ENCODE measurements at places on chromosomes 2 and 18.

GRCh38 chr18:43606795-43607194 is 329.5 kb upstream of the SYT4 start:
- DNase-seq = no peak

GRCh38 chr2:53033411-53033810 is 734.2 kb upstream of the CHAC2 start:
- no peak for DNase-seq

- DNase-seq = no peak
Observed at GRCh38 chr2:212730994-212731393, 192.4 kb upstream of the ERBB4 start.

DNA sequence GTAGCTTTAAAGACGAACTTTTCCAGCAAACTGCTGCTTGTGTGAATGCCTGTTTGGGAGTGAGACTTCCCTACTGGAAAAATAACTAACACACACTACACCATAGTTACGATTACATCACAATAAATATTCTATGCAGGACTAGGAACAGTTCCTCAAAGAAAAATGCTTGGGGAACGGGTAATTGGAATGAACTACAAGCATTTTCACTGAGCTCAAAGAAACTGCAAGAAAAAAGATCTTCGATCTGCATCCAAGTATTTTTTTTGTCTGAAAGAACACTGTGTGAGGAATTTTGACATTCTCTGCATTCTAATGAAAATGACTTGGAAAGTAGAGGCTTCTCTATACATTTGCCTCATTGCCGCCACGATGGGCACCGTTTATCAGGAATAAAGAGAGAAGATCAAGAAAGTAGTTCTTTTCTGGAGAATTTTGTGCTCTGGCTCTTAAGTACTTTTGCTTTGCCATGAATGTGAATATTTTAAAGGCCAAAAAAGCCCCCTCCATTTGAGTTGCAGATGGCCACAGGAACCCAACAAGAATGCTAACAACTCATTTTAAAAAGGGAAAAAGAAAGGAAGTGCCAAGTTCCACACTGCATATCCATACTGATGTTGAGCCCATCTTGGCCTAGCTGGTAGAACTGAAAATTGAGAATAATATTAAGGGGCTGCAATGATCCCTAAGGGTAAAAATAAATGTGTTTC is 13.6 kb downstream of the LYPD1 start:
- DNase-seq = no peak

DNA sequence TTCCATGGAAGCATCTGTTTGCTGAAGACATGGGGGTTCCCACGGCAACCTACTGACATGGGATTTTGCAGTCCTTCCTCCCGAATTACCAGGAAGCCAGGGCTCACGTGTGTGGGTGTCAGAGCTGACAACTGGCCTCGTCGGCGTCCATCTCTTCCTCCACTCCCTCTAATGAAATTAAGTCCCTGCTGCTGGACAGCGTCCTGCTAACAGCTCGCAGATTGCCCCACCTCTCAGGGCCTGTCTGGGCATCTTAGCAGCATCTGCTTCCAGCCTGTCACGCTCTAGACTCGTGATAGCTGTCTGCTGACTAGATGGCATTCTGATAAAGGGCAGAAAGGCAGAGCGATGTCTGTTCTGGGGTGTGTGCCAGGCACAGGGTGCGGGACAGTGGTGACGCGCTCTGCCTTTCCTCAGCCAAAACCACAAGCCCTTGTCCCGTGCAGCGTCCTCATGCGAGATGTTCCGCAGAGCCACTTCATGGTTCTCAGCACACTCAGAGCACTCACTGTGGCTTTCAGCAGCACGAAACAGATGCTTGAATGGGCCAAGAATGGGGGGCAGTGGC is 161.1 kb downstream of the ARL4C start:
- DNase-seq = peak; percentile 4

DNA sequence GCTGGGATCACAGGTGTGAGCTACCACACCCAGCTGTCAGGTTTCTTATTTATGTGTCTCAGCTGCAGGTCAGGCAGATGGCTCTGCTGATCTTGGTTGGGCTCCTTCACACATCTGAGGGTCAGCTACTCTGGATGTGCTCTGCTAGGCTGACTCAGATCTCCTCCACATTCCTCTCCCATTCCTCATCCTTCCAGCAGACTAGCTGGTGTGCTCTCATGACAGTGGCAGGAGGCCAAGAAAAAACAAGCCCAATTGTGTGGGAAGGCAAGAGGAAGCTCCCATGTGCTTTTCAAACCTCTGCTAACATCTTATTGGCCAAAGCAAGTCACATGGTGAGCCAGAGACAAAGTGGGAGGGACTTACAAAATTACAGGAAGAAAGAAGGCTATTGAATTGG is 11.7 kb upstream of the MSH6 start:
- DNase-seq = no peak

DNA sequence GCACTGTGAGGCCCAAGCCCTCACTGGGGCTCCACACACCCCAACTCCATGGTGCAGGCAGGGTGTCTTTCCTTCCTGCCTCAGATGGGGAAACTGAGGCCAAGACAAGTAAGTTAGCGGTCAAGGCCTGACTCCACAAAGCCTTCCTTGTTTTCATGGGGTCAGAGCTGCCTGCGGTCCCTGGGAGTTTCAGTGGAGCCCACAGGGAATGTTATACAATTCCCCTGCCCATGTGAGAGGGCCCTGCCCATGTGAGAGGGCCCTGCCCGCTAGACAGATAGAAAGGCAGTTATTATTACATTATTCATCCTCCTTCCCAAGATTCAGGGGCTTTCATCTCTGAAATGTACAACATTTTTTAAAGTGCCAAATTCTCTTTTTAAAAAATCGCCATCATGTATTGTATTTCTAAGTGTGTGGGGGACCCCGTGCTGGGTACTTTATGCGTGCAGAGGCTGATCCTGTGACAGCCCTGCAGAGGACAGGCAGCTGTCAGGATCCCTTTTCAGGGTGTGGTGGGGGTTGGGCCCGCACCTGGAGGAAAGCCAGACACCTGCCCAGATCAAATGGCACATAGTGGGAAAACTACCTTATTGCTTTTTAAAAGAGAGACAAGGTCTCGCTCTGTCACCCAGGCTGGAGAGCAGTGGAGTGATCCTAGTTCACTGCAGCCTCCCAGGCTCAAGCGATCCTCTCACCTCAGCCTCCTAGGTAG is 23.4 kb downstream of the FBLN7 start:
- no peak for DNase-seq

DNA sequence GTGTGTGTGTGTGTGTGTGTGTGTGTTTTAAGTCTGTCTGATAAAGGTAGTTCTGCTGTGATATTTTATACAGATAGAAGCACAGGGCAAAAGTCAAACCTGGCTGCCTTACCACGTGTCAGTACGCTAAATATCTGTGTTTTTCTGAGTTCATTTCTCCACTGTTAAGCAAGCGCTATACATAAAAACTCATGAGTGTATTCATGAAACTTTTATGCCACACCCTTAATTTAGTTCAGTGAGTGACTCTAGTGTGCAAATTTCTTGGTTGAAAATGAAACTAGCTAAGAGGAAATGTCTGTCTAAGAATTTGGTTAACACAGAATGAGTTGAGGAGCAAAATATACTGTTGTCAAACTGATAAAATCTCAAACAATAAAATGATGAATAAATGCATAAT is 11.2 kb downstream of the CASP10 start:
- DNase-seq = no peak

- no peak for DNase-seq
Observed at GRCh38 chr2:105576440-105577241, 168.1 kb upstream of the NCK2 start.

DNA sequence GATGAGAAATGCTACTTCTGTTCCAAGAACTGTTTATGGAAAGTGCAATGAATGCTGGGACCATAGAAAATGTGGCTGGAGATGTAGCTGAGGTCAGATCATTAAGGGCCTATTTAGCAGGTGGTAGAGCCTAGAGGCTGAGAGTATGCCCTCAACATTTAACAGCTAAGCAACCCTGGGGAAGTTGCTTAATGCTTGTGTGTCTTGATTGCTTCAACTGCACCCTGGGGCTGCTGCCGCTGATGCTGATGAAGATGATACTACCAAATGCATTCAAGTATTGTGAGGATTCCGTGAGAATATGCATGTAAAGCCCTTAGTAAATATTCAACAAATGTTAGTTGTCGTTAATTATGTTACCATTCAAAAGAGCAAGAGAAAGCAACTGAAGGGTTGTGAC is 273.2 kb downstream of the BCL11A start:
- no peak for DNase-seq

- no peak for DNase-seq
Observed at GRCh38 chr18:23495723-23496440, 7.4 kb upstream of the RMC1 start.

DNA sequence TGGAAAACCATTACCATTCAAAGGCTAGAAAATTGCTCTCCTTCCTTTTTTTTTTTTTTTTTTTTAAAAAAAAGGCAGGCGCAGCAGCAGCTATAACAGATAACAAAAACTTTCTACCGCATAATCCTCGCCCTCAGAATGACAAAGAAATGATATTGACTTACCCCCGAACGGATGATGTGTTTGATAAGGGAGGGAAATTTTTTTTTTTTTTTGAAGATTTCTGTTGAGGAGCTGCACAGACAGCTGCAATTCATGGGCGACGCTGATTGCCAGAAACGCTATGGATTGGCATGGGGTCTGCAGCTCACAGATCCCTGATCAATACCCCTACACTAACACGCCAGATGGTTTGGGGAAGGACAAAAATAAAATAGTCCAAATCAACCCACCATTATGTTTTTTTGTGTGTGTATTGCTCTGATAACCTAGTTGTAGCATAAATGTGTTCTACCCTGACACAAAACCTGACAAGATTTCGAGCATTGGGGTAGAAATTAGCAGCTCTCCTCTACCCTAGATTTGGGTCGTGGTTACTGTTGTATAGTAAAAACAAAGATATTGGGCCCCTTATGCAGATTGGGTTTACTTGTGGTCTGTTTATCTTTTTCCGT is 3.6 kb upstream of the ONECUT2 start:
- no peak for DNase-seq

- DNase-seq = no peak
Observed at GRCh38 chr18:63379639-63379962, 12.6 kb upstream of the KDSR start.

GRCh38 chr18:44119607-44120006 is 561.1 kb upstream of the SETBP1 start:
- DNase-seq = no peak

GRCh38 chr2:45804987-45805755 is 153.7 kb downstream of the PRKCE start:
- no peak for DNase-seq

GRCh38 chr18:22226801-22227200 is 57.4 kb downstream of the GATA6 start:
- DNase-seq = no peak

DNA sequence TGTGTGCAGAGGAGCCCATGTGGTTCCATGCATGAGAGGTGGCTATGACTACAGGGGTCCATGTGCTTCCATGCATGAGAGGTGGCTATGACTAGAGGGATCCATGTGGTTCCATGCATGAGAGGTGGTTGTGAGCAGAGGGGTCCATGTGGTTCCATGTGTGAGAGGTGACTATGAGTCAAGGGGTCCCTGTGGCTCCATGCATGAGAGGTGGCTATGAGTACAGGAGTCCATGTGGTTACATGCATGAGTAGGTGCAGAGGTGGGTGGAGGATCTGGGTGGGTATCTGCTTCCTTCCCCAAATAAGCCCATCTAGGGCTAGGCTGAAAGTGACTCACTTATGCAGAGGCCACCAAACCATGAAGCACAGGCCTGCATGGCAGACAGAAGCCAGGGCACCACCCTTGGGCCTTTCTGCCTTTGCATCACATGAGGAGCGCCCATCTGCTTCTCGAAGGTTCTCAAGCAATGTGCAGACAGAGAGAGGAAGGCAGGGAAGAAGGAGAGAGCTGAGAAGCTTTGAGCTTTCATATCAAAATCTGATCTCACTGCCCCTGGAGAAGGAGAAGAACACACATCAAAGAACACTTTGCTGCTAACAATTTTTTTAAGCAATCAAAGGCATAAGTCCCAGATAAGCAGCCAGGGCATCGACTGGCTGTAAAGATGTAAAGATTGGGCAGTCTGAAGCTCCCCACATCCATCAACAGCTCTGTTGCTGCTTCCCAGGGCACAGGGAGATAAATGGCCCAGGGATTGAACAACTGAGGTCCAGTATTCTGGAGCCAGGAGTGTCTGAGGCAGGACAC is 137.6 kb downstream of the TNS1 start:
- DNase-seq = no peak

DNA sequence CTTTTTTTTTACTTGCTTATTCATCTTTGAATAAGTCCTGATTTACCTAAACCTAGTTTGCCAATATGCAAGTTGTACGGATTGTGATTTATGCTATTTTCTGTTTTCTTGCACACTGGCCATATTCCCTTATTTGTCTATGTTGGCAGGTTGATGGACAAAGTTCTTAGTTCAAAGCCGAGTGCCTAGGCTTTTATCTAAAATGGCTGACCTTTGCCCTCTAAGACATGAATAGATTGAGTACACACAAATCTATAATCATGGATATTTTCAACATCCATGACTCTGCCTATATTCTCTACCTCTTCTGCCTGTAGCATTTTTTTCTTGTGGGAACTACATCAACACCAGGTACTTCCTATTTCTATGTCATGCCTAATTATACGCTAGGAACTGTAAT is 171.7 kb downstream of the TMEFF2 start:
- DNase-seq = no peak

GRCh38 chr2:43284967-43285366 is 58.6 kb upstream of the ZFP36L2 start:
- no peak for DNase-seq

DNA sequence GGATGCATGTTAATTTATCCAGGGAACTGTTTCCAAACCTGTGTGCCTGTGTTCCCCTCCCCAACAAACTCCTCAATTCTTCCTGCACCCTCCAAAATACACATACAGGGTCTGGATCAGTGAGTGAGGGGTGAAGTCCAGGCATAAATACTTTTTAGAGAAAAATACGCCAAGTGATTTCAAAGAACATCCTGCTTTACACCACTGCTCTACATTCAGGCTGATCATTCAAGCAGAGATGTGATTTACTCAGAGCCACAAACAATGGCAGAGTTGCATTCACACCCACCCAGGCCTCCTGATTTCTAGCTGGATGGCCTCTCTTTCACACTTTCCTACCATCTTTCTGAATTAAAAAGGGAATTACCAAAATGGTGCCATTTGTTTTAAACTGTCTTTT is 289.5 kb upstream of the SLC14A2 start:
- DNase-seq = no peak

Data from stimulated activated CD4-positive, alpha-beta T cell treated with anti-CD3 and anti-CD28 coated beads, TNF-alpha, amount 100 ng/mL, for 1 hour (primary cell).